Esophagus mucosa (tissue), 1 donor: ENCODE measurements at places on chromosomes 2 and 18. TPM values are rescaled to one million over a fixed set of nuclear protein-coding genes. Genes with fewer than 3 reads are reported as not detected.
A peak's percentile ranks its signal among the peaks of the same experiment; 100 is the strongest.

The FIGLA gene
- not detected for total RNA-seq

The TTLL4 gene
- 14.0 TPM for total RNA-seq

The FIGN gene
- total RNA-seq, result 1.0 TPM

The ALPG gene
- not detected for total RNA-seq

The SKOR2 gene
- not detected for total RNA-seq

The DAW1 gene
- total RNA-seq, result not detected

The DNER gene
- 0.60 TPM for total RNA-seq

The GNAL gene
- 8.8 TPM for total RNA-seq

DNA sequence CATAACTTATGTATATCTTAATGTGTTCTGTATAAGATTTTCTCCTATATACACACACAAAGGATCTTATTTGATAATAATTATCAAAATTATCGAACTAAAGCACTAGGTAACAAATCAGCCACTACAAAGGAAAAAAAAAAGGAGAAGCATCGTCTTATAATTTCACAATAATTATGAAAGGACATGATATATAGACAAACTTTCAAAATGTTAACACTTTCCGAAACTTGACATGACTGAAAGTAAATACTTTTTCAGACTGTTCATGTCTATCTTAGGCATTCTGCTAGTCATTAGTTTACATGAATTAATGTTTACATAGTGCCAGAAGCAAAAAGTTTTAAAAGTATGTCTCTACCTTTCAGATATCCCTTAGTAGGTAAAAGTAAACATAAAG lies 7.3 kb upstream of the NR4A2 start:
- ATAC-seq, result no peak

- ATAC-seq, result no peak
These were observed 85.2 kb downstream of the SUCLG1 start for GRCh38 chr2:84373866-84374265.

DNA sequence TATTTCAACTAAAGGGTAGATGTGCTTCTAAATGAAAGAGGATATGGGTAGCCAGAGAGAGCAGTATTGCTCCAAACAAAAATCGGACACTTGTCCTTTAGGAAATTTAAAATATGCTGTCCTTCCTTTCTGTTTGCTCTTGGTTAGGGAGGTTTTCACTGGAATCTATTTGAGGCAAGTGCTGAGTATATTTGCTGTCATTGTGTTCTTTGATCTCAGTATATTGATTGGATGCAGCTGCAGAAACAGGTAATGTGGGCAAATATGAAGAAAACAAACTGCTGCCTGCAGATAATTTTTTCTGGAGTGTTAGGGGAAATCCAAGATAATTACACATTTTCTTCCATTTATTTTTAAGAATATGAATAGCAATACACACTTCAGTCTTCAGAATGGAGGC lies 410.2 kb downstream of the NCKAP5 start:
- ATAC-seq, result no peak

DNA sequence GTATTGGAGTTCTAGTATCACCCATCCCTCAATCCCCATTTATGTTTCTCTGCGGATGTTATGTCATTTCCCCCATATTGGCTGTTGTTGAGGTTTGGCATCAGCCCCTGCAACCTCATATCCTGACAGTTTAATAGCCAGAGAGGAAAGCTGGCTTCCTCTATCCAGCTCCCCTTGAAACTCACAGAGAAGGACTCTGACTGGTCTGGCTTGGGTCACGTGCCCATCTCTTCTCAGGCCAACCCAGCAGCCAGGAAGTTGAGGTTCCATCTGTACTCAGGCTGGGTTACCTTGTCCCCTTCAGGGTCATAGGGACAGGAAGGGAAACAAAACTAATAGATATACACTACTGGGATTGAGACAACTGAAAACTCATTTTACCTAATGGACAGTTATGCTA lies 148.0 kb upstream of the SLC14A2 start:
- ATAC-seq, result no peak

DNA sequence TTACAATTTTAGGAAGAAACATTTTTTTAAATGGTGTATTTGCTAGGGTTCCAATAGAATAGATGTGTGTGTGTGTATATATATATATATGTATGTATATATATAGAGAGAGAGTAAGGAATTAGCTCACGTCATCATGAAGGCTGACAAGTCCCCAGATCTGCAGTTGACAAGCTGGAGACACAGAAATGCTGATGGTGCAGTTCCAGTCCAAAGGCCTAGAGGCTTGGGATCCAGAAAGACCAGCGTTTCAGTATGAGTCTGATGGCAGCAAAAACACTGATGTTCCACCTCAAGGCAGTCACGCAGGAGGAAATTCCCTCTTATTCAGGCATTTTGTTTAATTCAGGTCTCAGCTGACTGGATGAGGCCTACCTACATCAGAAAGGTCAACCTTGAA lies 386.8 kb downstream of the PTH2R start:
- ATAC-seq, result peak; percentile 66

GRCh38 chr18:48897531-48897930 lies 53.2 kb downstream of the SMAD7 start:
- ATAC-seq, result no peak

- ATAC-seq, result no peak
These were observed 33.7 kb downstream of the NRP2 start for GRCh38 chr2:205715831-205716525.

DNA sequence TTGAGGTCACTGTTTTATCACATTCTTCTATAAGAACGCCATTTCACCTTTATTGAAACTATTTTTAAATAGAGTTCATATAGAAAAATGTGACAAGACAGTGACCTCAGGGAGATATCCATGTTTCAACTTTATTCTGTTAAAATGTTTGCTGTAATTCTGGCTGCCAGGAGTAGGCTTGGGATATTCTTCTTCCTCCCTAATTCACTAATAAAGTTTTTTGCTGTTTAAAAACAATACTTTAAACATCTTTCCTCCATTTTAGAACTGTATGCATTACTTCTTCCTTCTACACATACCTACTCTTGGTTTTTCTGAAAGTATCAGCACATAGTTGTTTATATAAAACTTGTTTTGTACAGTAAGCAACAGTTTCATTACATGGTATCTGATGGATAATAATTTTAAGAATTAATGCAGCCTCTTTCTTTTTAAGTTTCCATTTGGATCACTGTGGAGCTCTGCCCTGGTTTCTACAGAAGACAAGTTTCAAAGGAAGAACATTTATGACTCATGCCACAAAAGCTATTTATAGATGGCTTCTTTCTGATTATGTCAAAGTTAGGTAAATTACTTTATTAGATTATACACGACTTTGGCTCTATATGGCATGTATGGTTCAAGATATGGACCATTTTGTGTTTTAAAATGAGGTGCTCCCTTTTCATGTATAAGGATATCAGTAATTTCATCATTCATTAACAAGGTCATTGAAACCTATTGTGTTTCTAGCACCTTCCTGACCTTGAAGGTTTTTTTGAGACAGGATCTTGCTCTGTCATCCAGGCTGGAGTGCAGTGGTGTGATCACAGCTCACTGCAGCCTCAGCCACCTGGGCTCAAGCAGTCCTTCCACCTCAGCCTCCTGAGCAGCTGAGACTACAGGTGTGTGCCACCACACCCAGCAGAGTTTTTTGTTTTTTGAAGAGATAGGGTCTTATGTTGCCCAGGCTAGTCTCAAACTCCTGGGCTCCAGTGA lies 7.2 kb downstream of the CPSF3 start:
- no peak for ATAC-seq

DNA sequence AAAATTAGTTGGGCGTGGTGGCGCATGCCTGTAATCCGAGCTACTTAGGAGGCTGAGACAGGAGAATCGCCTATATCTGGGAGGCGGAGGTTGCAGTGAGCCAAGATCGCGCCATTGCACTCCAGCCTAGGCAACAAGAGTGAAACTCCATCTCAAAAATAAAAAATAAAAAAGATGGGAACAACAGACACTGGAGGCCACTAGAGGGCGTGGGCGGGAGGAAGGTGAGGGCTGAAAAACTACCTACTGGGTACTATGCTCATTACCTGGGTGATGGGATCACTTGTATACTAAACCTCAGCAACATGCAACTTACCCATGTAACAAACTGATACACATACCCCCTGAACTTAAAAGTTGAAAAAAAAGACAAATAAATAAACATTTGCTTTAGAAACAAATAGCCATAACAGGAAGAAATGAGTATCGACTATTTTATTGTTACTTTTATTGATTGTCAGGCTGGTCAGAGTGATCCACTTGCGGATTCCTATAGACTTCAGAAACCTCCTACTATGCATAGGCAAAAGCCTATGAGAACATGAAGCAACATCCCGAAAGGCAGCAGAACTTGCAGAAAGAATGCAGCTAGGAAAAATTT lies 61.0 kb downstream of the TMEM163 start:
- ATAC-seq, result no peak

GRCh38 chr2:45675263-45675812 lies 23.9 kb downstream of the PRKCE start:
- peak; percentile 90 for ATAC-seq

- ATAC-seq, result no peak
These were observed 44.4 kb downstream of the CERS6 start for GRCh38 chr2:168500516-168500915.

- ATAC-seq, result no peak
These were observed 77.3 kb upstream of the CXCR4 start for GRCh38 chr2:136195226-136195625.

GRCh38 chr18:74395648-74396154 lies 61.4 kb downstream of the DIPK1C start:
- no peak for ATAC-seq

DNA sequence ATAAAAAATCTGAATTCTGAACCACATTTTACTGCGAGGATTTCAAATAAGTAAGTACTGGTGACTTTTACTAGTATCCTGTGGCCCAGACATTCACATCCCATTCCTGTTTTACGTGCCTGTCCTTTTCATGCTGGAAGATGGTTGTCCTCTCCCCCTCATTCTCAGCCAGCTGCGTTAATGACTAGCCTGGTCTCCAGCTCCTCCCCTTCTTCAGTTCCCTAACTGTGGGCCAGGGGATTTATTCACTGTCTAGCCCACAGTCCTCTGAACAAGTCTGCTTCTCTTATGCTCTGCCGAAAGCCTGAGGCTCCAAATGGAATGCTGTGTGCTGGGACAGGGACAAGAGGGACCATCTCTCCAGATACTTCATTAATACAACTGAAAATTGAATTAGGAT lies 373.9 kb downstream of the PTPRM start:
- ATAC-seq, result no peak

DNA sequence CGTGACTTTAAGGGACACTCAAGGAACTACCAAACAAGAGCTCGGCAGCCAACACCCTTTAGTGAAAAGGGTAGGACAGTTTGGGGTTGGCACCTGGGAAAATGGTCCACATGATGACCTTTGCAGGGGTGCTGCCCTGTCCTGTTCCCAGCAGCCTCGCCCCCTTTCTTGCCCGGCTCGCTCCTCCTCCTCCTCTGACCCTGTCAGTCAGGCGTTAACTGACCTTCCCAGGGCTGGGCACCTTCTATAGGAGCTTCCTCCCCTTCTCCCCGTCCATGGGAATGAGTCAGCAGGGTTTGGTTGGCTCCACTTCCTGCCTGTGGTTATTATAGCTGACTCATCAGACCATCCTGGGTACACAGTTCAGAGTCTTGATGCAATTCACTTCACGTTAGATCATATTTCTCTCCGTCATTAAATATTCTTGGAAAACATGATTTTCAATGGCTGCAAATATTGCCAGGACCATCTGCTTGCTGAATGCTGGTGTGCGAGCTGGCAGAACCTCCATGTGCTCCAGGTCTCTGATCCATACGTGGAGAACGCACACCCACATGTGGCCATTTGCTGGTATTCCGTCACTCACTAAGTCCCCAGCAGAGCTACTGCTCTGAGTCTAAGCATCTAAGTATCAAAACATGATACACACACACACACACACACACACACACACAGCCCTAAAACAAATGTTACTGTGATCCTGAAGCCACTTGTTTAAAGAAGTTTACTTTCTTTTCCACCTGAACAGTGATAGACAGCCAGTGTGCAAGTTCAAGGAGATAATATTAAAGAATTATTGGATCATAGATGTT lies 185.0 kb downstream of the ANAPC1 start:
- peak; percentile 92 for ATAC-seq

DNA sequence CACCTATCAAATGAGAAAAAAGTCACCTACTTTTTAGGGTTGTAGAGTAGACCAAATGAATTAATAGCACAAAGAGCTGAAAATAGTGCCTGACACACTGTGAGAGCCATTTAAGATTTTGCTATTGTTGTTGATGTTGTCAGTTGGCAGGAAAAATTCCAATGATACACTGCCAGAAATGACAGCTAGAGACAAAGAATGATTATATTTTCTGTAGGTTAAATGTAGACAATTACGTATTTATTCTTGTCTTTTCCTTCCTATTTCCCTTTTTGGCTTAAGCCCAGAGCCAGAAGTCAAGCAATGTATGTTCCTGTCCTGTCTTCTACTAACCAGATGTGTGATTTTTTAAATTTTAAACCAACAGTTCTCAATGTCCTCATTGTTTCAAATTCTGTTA lies 17.2 kb downstream of the NRXN1 start:
- no peak for ATAC-seq

GRCh38 chr2:56952871-56953270 lies 769.1 kb downstream of the CCDC85A start:
- ATAC-seq, result no peak

DNA sequence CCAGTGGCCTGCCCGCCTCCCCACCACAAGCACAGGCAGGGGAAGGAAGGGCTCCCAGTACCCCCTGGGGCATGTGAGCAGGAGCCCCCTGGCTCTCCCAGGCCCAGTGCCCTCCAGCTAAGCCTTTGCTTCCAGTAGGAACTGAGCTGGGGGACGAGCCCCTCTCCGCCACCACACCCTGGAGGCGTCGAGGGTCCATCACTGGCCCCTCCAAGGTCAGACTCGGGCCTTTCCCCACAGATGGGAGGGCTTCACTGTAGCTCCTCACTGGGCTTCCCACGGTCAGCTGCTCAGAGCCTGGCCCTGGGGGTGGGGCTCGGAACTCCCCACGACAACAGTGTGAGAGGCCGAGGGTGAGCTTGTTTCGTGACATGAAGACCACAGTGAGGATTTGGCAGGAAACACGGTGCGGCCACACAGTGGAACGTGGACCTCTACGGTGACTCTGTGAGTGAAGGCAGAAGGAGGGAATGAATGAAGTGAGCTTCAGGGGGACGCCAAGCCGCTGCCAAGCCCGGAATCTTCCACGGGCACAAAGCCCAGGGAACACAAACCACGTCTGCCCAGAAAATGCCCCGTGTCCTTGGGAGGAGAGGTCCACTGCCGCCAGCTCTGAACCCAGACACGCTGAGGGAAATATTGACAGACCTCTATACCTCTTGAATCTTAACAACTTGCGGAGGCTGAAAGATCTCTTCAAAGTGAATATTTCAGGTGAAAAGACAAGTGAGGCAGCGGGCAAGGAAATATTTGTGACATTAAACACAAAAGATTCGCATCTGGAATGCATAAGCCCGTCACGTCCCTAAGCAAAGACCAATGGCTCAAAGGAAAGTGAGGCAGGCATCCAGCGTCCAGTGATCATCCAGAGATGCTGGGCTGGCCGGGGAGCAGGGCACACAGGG lies 144.8 kb upstream of the GPC1 start:
- no peak for ATAC-seq

- no peak for ATAC-seq
These were observed 132.7 kb downstream of the ALPK2 start for GRCh38 chr18:58496231-58496630.
